BJ (cell line): ENCODE measurements at places on chromosomes 1 and 21.

GRCh38 chr1:21623410-21623961 is 45.7 kb downstream of the RAP1GAP start:
- no peak for DNase-seq

DNA sequence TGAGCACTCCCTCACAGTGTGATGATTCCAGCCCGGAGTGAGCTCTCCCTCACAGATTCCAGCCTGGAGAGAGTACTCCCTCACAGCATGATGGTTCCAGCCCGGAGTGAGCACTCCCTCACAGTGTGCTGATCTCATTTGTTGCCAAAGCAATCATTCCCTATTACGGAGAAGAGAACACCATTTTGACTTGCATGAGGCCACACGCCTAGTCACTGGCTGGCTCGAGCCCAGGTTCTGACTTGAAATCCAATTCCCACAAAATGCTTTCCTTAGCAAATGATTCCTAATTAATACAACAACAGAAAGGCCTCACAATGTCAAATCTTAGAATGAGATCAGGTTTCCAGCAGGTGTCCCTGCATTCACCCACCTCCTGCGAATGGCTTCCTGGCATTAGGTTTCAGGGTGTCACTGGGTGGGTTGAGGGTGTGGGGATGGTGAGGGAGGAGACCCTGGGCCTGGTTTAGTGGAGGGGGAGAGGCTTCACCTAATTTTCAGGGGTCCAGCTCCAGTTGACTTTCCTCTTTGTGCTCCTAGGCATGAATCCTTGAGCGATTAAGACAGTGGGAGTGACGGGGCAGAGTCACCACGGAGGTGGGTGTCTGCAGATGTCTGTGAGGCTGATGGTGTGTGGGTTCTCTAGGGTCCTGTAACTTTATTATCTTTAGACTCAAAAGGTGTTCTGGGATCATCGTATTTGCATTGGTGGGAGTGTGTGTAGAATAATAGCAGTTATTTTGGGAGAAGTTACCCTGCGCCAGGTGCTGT is 158.5 kb downstream of the KCNJ6 start:
- no peak for DNase-seq

DNA sequence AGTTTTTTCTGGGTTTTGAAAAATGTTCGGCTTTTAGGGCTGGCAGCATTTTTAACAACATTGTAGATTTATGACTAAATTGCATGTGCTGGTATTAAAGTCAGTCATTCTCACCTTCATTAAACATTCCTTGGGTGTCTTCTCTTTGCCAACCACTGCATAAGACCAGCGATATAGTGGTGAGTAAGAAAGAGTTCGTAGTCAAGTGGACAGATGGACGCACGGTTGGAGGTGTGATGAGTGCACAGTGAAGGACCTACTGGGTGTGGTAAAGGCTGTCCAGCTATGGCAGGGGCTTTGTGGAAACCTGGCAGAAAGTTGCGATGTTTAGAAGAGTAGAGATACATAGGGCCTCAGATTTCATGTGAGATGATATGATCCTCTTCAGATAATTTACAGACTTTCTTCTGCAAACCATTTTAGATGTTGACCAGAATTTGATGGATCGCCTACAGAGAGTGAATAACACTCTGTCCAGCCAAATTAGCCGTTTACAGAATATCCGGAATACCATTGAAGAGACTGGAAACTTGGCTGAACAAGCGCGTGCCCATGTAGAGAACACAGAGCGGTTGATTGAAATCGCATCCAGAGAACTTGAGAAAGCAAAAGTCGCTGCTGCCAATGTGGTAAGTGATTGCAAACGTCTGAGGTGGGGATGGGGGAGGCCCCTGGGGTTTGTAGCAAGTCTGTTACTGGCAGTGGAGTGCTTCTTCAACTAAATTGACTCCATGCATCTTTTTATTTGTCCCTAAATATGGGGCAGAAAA is 56.0 kb upstream of the LAMC2 start:
- DNase-seq, result no peak

- DNase-seq, result peak; percentile 65
These were observed 22.2 kb upstream of the CFAP126 start for GRCh38 chr1:161389691-161390558.

- DNase-seq, result no peak
These were observed 179.9 kb downstream of the ZC3H11B start for GRCh38 chr1:219433001-219433400.

- no peak for DNase-seq
These were observed 44.6 kb downstream of the PDPN start for GRCh38 chr1:13628218-13628617.

- DNase-seq, result no peak
These were observed 97.5 kb downstream of the CASZ1 start for GRCh38 chr1:10698726-10699469.

- no peak for DNase-seq
These were observed 32.0 kb downstream of the SLAMF6 start for GRCh38 chr1:160491017-160491416.

DNA sequence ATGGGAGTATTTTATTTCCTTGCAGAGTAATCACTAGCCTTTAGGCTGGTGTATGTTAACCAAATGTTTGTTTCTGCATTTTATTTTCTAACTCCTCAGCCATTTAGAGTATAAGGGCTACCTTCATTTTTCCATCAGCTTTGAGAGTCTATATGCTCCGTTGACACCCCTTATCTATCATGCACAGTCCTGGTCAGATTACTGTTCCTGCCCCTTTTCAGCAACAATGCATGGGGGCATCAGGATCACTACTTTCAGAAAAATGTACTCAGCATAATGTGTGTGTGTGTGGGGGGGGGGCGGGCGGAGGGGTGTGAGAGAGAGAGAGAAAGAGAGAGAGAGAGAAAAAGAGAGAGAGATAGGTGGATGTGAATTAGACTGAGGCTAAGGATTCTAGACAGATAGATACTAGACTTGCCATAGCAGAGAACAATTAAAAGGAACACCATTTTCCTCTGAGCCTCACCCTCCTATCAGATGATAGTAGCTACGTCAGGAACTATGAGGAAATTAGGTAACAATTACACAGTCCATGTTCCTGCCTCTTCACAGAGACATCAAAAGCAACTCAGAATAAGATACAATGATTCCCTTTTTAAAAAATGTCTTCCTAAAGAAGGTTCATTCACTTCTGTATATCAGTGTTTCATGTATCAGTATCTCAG is 40.8 kb downstream of the FCER1A start:
- no peak for DNase-seq

DNA sequence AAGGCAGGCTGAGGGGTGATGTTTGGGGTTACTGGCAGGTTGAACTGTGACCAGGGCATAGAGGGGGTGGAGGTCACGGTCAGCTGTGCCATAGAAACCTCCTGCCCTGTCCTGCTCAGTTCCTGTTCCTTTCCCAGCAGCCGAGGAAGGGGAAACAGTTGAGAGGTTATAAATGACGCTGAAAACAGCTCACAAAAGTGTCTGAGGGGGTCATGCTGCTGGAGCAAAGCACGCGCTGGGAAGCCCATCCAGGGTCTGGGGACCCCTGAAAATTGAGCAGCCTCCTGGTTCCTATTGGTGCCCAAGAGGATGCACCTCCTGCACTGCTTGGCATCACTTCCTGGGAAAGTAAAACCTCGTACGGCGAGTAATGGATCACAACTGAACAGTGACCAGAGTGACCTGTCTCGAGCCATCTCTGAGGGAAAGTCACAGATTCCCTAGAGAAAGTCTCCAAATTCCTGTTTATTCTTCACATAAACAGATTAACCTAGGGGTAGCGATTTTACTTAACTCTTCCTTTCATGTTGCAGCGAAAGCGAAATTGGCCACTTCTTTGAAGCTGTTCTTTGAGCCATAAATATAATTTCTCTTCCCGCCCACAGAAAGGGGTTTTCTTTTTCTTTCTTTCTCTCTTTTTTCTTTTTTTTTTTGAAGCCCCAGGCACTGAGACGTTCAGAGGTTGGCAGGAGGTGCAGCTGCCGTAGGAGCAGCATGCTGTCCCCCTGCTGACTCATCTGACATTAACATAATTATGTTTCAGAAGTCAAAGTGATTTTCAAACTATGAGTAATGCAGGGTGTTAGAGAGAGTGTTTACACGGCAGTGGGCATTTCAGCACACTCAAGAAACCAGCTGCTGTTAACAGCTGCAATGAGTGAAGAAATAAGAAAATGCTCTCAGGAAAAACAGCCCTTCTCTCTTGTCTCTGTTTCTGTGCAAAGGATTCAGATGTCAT is 41.8 kb upstream of the ATF3 start:
- peak; percentile 32 for DNase-seq

- DNase-seq, result no peak
These were observed 123.1 kb downstream of the AKT3 start for GRCh38 chr1:243726806-243727502.

DNA sequence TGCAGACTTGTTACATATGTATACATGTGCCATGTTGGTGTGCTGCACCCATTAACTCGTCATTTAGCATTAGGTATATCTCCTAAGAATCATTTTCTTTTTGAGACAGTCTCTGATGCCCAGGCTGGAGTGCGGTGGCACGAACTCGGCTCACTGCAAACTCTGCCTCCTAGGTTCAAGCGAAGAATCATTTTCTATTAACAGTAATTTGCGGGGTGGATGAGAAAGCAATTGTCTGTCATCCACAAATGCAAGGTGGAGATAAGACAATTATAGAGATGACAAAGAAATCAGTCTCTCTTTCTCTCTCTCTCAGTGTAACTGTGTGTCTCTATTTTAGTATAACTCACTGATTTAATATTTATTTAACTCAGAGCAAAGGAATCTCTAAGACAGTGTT is 131.0 kb upstream of the KIAA1614 start:
- no peak for DNase-seq

DNA sequence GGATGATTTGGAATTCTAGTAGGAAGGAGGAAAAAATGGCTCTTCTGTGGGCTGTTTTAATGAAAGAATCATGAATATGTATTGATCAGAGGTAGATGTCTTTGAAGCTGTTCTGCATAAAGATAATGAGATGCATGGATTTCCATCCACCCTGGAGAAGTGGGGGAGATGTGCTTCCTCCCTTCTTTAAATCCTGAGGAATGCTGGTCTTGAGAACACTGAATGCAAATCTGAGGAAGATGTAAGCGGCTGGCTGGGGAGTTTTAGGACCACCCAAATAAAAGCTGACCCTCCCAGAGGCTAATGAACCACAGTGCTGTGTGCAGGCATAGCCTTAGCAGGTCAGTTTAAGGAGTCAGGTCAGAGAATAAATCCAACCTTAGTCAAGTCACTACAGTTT is 37.3 kb downstream of the ZMYND12 start:
- no peak for DNase-seq

DNA sequence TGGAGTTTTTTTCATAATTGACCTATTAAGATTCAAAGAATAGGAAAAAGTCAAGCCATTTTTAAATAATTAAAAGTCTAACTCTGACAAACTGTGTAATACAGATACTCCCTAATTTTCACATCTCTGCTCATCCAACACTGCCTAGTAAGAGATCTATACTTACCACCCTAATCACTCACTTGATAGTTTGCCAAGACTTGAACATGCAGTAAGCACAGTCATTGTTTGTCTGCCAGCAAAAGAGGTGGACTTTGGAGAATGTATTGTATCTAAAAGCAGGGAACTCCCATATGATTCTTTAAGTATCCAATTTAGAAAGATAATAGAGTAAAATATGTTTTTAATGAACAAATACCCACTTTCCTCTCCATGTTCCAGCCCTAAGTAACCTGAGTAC is 15.5 kb downstream of the TMEM59 start:
- no peak for DNase-seq

GRCh38 chr1:115158181-115158580 is 68.9 kb upstream of the TSPAN2 start:
- DNase-seq, result no peak

DNA sequence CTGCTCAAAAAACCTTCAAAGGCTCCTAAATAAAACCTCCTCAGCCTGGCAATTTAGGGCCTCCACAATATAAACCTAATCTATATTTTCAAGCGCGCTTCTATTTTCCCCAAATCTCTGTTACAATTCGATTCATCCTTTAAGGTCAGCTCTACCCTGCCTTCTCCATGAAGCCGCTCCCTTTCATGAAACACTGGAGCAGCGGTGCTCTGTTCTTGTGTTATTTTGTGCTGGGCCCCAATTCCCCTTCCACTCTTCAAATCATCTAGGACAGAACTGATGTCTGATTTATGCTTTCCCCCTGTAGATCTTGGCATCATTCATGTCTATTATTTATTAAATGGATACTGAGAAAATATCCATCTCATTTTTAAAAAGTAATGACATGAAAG is 6.9 kb downstream of the ERRFI1 start:
- DNase-seq, result no peak

- no peak for DNase-seq
These were observed 42.8 kb downstream of the RTCA start for GRCh38 chr1:100308777-100309176.

DNA sequence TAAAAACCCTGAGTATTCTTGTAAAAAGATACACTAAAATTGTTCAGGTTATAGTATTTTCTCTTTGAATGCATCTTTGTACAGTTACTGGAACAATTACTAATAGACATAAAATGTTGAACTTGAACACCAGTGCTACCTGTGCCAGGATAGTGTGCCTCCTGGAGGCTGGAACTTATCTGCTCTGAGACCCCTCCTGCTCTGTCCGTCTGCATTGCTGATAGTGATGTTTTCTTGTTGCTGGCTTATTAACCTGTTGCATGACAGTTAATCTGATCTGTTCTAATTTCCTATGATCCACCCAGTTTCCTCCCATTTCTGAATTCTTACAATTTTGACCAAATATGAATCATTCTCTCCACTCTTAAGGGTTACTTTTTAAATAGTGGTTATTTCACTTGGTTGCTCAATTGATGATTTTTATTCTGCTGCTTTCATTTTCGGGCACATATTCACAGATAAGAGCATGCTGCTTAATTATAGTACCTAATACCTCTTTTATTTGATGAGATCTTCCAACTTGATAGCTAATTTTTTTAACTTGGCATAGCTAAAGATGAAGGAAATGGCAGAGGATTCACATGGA is 101.4 kb downstream of the CC2D1B start:
- no peak for DNase-seq

- DNase-seq, result no peak
These were observed 6.7 kb downstream of the C1orf115 start for GRCh38 chr1:220696863-220697231.

- no peak for DNase-seq
These were observed 40.4 kb downstream of the KIAA0040 start for GRCh38 chr1:175152006-175152652.
